Ovary (tissue), 10 donors: ENCODE measurements at places on chromosomes 11 and 22. TPM values are rescaled to one million over a fixed set of nuclear protein-coding genes. Genes with fewer than 3 reads are reported as not detected.

The RAG2 gene
- not detected for total RNA-seq

The P2RY6 gene
- 0.48 TPM for total RNA-seq

DNA sequence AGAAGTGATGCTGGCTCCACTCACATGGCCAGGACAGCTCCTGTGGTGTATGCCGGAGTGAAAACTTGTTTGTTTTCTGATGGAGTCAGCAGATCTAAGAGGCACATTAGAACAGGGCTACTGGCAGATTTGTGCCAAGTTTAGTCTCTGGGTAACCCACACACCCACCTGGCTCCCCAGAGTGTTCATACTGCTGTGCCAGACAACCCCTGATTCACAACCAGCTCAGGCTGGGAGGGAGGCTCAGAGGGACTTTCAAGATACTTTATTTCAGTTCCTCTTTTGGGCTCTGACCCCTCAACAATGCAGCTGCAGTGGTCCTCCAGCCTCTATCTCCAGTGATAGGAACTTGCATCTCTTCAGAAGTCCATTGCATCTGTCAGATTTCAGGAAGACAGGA is 8.5 kb downstream of the NTM start:
- H3K36me3 ChIP-seq, result no peaks in the 10 kb centered on the region
- H3K27me3 ChIP-seq, result no peaks in the 10 kb centered on the region
- no peak overlapping the region for H3K27ac ChIP-seq

DNA sequence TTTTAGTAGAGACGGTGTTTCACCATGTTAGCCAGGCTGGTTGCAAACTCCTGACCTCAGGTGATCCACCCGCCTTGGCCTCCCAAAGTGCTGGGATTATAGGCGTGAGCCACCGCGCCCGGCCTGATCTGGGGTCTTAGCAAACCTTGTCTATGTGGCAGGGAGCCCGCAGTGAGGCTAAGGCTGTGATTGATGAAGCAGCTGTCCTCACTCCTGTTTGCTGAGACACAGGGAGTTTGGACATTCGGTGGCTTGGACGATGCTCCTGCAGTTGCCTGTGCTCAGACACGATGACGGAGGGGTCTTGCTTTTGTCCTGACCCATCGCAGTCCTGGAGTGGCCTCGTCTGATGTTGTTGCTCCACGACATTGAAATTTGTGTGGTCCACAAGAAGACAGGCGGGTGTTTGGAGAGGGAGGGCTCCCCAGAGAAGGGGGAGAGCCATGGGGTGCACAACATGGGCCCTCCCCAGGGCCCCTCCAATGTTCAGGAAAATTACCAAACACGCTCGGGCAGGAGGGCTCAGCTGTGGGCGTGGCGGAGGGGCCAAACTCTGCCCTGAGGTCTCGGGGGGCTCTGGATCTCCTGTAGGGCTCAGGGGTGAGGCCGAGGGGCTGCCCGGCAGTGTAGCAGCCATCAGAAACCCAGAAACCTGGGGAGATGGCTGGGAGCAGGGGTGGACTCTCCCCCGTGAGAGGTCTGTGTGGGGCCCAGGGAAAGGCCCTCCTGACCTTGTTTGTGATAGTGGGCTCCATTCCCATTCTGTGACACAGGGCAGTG is 41.8 kb upstream of the PRR5 start:
- H3K36me3 ChIP-seq, result no peaks in the 10 kb centered on the region
- no peaks in the 10 kb centered on the region for H3K27me3 ChIP-seq
- no peak overlapping the region for H3K4me3 ChIP-seq
- peaks cover 13% of the 10 kb centered on the region for H3K4me1 ChIP-seq

GRCh38 chr11:20177136-20177535 is 16.9 kb upstream of the DBX1 start:
- H3K27ac ChIP-seq, result no peak overlapping the region
- no peaks in the 10 kb centered on the region for H3K36me3 ChIP-seq
- H3K4me3 ChIP-seq, result no peak overlapping the region
- no peak for DNase-seq
- no peaks in the 10 kb centered on the region for H3K27me3 ChIP-seq
- H3K4me1 ChIP-seq, result no peaks in the 10 kb centered on the region

DNA sequence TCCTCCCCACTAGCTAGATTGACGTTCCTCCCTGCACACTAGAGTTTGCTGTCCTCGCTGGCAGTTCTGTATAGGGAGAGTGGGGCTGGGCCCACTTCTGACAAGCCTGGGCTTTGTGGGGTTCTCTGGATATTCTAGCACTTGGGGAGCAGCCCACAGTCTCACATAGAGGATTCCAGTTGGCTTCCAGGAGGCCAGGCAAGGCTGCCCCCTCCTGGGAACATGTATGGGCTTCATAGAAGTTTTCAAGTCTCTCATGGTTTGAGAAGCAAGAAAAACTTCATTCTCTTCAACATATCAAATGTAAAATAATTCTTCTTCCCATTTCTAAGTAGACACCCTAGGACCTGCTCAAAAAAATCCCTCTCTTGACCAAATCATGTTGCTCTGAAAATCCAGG is 87.5 kb downstream of the NAV2 start:
- DNase-seq, result no peak
- peaks cover 2% of the 10 kb centered on the region for H3K4me1 ChIP-seq
- no peak overlapping the region for H3K4me3 ChIP-seq

- H3K36me3 ChIP-seq, result no peaks in the 10 kb centered on the region
- no peak for DNase-seq
- no peaks in the 10 kb centered on the region for H3K27me3 ChIP-seq
- peaks cover 2% of the 10 kb centered on the region for H3K4me1 ChIP-seq
These were observed 58.1 kb downstream of the WNT11 start for GRCh38 chr11:76148231-76148630.

GRCh38 chr22:43823911-43824665 is 12.0 kb upstream of the EFCAB6 start:
- no peaks in the 10 kb centered on the region for H3K27me3 ChIP-seq
- no peaks in the 10 kb centered on the region for H3K36me3 ChIP-seq
- peaks cover 11% of the 10 kb centered on the region for H3K4me1 ChIP-seq

GRCh38 chr22:28108851-28109250 is 189.8 kb upstream of the PITPNB start:
- peaks cover 9% of the 10 kb centered on the region for H3K4me1 ChIP-seq
- no peaks in the 10 kb centered on the region for H3K27me3 ChIP-seq
- no peak overlapping the region for H3K27ac ChIP-seq
- DNase-seq, result no peak
- no peaks in the 10 kb centered on the region for H3K36me3 ChIP-seq
- H3K4me3 ChIP-seq, result no peak overlapping the region

GRCh38 chr11:114447892-114448291 is 8.6 kb downstream of the REXO2 start:
- H3K36me3 ChIP-seq, result no peaks in the 10 kb centered on the region
- H3K27me3 ChIP-seq, result no peaks in the 10 kb centered on the region
- no peak overlapping the region for H3K27ac ChIP-seq
- H3K4me1 ChIP-seq, result peaks cover 3% of the 10 kb centered on the region
- no peak overlapping the region for H3K4me3 ChIP-seq

- no peak for DNase-seq
- H3K4me1 ChIP-seq, result peaks cover 2% of the 10 kb centered on the region
- no peaks in the 10 kb centered on the region for H3K27me3 ChIP-seq
- H3K27ac ChIP-seq, result peak overlapping the region; percentile 98
- no peaks in the 10 kb centered on the region for H3K36me3 ChIP-seq
- H3K4me3 ChIP-seq, result peak overlapping the region; percentile 62
These were observed 702 bp downstream of the BIRC2 start for GRCh38 chr11:102347462-102348370.

DNA sequence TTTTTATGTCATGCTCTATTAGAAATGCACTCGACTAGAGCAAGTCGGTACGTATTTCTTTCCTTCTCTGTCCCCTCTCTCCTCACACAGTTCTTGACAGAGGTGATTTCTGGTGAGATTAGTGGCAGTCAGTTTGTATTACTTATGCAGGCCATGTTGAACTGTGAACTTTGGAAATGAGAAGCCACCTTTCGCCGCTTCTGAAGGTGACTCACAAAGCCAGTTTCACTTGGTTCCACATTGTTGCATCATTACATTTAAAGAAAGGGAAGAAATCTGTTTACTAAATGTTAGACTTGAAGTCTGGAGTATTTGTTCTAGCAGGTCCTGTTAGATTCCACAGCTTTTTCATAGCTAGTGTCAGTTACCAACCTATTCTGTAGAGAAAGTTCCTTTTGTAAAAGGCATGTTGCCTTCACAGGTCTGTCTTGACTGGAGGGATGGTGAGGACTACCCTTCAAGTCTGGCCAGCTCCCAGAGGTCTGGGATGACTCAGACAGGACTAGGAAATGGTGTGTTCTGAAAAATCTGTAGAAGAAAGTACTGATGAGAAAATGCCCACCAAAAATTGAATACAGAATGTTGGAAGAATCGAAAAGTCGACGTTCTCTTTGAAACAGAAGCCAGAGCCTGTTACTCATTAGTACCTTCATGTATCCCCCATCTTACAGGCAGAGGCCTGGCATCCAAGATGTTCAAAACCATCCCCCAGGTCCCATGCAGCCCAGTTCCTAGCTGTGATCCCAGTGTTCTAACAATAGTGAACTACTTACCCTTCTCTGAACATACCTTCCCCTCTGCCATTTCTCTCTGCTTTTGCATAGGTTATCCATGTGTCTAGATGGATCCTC is 181.4 kb downstream of the DBX1 start:
- no peak overlapping the region for H3K4me3 ChIP-seq
- DNase-seq, result peak; percentile 33
